Umbilical cord (tissue), 2 donors: ENCODE measurements at places on chromosomes 6 and 20. TPM values are rescaled to one million over a fixed set of nuclear protein-coding genes. Genes with fewer than 3 reads are reported as not detected.

Gene LTB
- total RNA-seq = 0.96 TPM

Gene PSMG4
- total RNA-seq = 34.9 TPM

Gene C4A
- total RNA-seq = 26.2 TPM

Gene OTOR
- total RNA-seq = 1.7 TPM

Gene PKHD1
- total RNA-seq = 1.7 TPM

DNA sequence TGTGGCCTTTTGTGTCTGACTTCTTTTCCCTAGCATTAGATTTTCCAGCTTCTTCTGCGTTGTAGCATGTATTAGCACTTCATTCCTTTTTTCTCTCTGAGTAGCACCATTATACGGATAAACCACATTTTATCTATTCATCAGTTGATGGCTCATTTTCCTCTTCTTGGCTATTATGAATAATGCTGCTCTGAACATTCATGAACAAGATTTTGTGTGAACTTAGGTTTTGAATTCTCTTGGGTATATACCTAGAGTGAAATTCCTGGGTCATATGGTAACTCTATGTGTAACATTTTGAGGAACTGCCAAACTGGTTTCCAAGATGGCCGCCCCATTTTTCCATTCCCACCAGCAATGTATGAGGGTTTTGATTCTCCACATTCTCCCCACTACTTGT lies 28.7 kb downstream of the SLC22A16 start:
- no peak for DNase-seq

DNA sequence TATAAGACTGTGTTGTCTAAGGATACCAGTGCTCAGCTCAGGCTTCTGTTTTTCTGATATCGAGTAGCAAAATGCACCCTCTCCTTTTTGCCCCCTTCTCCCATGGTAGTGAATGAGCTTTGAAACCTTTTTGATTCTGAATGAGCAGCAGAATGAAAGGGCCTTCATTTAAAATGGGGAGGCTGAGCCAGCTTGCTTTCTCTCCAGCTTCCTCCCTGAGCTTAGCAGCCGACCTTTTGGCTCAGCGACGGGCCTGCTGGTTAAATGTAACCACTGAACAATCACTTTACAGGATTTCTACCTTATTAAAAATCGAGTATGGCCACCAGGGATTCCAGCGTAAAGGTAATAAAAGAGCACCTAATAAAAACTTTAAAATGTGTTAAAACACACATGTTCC lies 133.7 kb upstream of the SPACA1 start:
- DNase-seq = no peak

DNA sequence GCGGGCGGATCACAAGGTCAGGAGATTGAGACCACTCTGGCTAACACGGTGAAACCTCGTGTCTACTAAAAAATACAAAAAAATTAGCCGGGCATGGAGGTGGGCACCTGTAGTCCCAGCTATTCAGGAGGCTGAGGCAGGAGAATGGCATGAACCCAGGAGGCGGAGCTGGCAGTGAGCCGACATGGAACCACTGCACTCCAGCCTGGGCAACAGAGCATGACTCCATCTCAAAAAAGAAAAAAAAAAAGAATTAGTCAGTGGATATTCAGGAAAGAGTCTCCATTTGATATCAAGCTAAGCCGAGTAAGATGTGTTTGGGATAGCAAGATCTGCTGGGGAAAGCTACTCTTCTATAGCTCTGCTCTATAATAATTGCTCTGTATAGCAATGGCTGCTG lies 41.0 kb downstream of the MOCS1 start:
- DNase-seq = no peak

DNA sequence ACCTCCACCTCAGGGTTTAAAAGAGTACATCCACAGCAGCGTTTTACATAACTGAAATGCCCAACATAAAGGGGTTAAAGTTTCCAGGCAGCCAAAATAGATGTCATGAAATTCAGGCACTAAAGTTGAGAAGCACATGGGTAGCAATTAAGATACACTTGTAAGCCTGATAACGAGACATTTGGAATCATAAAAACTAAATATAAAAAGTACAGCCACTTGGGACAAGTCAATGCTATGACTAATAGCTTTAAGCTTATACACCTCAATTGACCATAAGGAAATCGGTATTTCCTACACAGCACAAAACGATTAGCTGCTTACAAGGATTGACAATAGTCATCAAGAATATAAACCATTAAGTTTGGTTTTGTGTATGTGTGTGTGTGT lies 11.8 kb downstream of the LOC128125822 start:
- no peak for DNase-seq

DNA sequence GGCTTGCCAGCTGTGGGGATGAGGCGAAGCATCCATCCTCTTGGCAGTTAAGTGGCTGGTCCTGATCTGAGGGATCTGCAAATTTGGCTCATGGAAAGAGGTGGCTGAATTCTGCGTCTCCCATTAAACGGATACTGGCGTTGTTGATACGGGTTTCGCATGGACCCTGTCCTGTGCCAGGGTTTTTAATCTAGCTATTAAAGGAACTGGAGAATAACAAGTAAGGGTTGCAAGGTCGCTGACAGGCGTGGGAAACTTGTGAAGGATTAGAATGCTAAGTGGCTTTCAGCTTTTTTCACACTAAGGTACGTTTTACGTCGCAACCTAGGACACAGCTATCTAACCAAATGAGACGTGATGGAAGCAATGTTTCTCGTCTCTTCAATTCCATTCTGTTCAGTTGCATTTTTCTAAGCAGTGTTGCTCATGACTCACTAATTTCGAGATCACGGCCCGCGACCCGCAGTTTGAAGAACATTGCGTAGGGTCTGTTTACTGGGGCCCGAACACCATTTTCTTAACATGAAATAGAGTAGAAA lies 852 bp downstream of the GMNN start:
- DNase-seq = no peak

GRCh38 chr6:154842833-154843232 lies 109.6 kb downstream of the SCAF8 start:
- no peak for DNase-seq

- DNase-seq = no peak
These were observed 72.3 kb upstream of the BEND3 start for GRCh38 chr6:107187630-107188029.

GRCh38 chr6:1612974-1613306 lies 3.2 kb downstream of the FOXC1 start:
- DNase-seq = no peak

GRCh38 chr20:58864346-58864745 lies 11.8 kb downstream of the GNAS start:
- no peak for DNase-seq

DNA sequence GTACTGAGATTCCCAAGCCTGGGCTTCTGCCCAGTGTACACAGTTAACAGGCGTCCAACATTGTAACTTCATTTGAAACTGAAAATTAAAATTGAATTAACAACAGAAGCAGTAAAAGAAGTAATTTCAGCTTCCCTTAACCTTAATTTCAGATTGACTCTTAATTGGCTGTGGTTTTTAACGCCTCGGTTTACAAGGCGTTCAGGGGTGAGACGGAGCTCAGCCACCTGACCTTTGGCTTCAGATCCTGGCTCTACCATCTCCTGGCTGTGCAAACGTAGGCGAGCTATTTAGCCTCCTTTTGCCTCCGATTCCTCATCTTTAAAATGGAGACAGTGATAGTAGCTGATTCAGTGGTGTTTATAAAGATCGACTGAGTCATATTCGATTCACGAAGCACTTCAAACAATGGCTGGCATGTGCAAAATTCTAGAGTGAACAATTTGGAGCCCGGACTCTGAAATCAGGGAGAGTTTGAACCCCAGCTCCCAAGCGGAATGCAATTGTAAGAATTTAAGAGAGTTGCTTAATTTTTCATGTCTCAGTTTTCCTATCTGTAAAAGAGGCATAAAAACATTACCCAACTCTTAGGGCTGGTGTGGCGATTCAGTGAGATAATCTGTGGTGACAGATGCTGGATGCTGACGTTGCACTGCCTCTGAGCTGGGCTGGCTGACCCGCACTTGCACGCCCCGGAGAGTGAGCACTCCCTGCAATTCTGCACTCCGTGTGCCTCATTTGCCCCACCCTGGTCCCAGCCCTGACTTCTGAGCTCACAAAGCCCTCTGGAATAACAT lies 23.5 kb upstream of the OCSTAMP start:
- DNase-seq = no peak

- DNase-seq = peak; percentile 96
These were observed 2.2 kb downstream of the BRD2 start for GRCh38 chr6:32970413-32971241.

GRCh38 chr6:16067568-16067967 lies 61.3 kb upstream of the MYLIP start:
- DNase-seq = no peak

GRCh38 chr20:20518263-20518662 lies 150.4 kb downstream of the INSM1 start:
- DNase-seq = no peak

GRCh38 chr20:46559685-46560440 lies 9.4 kb upstream of the OCSTAMP start:
- DNase-seq = no peak

- DNase-seq = no peak
These were observed 185.0 kb upstream of the PDE10A start for GRCh38 chr6:165848086-165848426.

DNA sequence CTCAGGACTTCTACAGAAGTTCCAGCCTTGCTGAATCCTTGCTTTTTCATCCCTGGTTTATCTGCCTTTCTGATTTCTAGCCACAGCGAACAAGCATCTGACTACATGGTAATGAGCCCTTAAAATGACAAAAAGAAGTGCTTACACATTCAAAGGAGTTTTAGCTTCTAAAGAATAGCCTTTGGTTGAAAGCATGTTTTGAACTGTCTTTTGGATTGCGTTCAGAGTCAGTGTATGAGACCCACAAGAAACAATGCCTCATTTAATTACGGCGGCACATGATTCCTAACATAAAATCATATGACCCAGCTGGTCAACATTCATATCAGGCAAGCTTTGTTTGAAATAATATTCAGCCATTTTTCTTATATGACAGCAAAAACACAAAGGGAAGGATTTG lies 784.2 kb downstream of the KIF16B start:
- DNase-seq = no peak

DNA sequence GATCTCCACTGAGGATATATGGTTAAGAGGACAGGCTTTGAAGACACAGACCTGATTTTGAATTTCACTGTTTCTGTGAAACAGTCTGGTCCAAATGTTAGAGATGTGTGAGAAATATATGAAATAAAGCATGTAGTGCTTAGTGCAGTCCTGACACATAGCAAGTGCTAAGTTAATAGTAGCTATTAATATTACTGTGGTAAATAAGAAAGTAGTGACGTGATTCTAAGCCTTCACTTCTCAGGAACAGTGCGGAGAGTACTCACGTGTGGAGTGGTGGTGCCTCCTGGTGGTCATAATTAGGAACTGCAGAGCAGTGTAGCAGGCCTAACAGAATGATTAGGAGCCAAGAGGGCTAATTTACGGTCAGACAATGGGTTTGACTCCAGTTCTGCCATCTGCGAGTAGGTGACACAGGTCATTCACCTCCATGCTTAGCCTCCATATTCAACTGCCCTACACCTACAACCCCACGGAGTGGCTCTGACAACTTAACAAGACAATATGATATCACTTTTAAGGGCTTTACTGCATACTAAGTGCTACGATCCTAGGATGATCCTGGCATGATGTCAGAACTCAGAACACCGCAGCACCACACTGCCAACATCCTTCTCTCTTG lies 106.2 kb downstream of the JPH2 start:
- peak; percentile 78 for DNase-seq

DNA sequence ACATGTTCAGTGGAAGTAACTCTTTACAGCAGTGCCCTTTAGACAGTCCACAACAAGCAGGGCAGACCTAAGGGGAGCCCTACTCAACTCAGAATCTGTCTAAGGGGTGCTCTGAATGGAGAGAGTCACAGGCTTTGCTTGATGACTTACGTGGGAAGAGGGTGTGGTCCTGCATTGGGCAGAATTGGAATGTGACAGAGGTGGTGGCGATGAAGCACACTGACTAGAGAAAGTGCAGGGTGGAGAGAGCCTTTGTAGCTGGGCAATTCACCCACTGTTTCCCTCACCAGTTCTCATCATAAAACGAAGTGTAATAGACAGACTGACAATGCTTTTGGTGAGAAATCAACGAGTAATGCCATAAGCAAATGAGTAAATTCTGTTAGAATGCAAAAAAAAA lies 11.2 kb downstream of the TP53INP2 start:
- no peak for DNase-seq

GRCh38 chr6:129235167-129236000 lies 352.4 kb downstream of the LAMA2 start:
- peak; percentile 65 for DNase-seq

DNA sequence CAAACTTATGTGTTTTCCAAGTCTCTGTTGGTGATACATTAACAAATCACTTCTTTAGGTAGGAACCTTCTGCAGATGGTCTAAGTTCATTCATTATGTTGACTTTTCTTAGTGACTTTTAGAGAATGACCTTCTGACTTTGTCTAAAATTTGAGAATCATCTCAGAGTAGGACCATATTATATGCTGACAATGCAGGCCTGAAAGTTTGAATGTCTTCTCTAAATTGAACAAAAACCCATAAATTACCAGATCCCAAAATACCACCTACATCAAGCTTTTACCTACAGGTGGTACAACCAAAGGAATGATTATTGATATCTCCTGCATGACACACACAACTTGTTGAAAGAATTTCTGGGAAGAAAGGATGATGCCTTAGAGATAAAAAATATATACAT lies 191.5 kb downstream of the SOD2 start:
- no peak for DNase-seq

GRCh38 chr6:69422020-69422419 lies 374.8 kb downstream of the LMBRD1 start:
- DNase-seq = no peak
